Stimulated activated CD4-positive, alpha-beta T cell treated with anti-CD3 and anti-CD28 coated beads, Interleukin-12 subunit alpha, Interleukin-12 subunit beta, amount 100 ng/mL, for 24 hours (primary cell): ENCODE measurements at places on chromosomes 7 and 10.

DNA sequence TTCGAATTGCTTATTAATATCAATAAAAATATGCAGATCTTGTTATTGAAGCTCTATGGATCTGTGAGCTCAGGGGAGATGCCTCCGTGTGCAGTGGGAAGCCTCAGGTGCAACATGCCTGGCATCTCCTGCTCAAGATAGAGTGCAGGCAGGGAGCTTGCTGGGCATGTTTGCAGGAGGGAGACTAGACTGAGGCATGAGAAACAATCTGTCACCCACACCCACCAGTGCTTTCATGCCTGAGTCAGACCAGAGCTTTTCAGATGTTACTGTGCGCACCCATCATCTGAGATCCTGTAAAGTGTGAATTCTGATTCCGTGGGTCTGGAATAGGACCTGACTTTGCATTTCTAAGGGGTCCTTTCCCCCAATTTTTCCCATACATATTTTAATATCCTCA, 62.0 kb downstream of the ZNF33B start:
- DNase-seq = no peak

DNA sequence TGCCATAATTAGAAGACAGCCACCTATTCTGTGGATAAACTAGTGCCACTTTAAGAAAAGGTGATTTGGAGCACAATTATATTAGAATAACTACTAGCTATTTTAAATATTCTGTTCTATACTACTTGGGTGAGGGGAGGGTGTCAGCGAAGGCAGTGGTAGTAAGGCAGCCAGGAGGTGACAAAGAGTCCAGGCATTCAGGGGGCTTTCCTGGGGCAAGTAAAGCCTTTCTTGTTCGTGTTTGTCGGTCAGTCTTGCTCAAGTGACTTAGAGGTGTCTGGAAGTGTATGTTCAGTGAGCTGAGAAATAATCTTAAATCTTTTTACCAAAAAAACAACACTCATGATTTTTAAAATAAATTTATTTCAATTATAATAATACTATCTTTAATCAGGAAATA, 34.4 kb downstream of the ADD3 start:
- DNase-seq = no peak

GRCh38 chr10:59002011-59002410, 174.4 kb upstream of the PHYHIPL start:
- DNase-seq = no peak

- DNase-seq = no peak
These were observed 23.7 kb upstream of the KLF6 start for GRCh38 chr10:3808689-3809199.

DNA sequence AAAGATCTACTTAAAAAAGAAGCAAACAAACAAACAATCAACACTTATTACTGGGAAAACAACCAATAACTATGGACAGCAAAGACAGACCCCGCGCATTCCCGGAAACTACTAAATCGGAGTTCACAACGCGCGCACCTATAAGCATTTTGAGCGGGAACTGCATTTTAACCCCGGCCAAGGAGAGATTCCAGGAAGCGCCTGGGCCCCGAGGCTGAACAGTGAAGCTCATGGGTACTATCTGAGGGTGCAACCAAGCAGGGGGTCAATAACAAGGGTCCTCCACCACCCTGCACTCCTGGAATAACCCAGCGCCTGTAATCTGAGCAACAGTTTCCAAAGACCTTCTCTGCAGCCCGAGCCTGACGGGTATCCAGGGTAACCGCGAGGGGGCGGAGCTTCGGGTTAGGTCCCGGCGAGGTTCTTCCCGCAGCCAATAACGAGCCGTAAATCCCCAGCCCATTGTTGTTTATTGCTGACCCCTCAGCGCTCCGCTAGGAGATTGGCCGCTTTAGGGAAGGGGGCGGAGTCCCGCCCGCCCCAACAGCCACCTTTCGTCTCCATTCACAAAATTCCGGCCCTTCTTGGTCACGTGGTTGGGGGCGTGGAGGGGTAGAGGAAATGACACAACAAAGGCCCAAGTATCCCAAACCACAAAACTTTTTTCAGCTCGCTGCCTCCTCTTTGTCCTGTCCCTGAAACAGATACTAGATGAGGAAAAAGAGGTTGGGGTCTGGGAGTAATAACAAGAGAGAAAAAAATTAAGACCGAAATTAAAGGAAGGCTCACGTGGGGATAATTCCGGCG, 1.7 kb upstream of the ETV1 start:
- peak; percentile 50 for DNase-seq
